H9 (cell line): ENCODE measurements at places on chromosomes 3 and 15. TPM values are rescaled to one million over a fixed set of nuclear protein-coding genes. Genes with fewer than 3 reads are reported as not detected.

GRCh38 chr3:38127611-38128302 is 9.2 kb downstream of the ACAA1 start:
- H3K4me3 ChIP-seq, result no peak overlapping the region
- no peak for DNase-seq
- H3K4me1 ChIP-seq, result no peaks in the 10 kb centered on the region
- H3K27ac ChIP-seq, result no peak overlapping the region

GRCh38 chr3:101979033-101979432 is 129.7 kb downstream of the NFKBIZ start:
- H3K36me3 ChIP-seq, result no peaks in the 10 kb centered on the region
- H3K4me3 ChIP-seq, result no peak overlapping the region
- DNase-seq, result no peak
- H3K4me1 ChIP-seq, result no peaks in the 10 kb centered on the region
- no peak overlapping the region for H3K27ac ChIP-seq

DNA sequence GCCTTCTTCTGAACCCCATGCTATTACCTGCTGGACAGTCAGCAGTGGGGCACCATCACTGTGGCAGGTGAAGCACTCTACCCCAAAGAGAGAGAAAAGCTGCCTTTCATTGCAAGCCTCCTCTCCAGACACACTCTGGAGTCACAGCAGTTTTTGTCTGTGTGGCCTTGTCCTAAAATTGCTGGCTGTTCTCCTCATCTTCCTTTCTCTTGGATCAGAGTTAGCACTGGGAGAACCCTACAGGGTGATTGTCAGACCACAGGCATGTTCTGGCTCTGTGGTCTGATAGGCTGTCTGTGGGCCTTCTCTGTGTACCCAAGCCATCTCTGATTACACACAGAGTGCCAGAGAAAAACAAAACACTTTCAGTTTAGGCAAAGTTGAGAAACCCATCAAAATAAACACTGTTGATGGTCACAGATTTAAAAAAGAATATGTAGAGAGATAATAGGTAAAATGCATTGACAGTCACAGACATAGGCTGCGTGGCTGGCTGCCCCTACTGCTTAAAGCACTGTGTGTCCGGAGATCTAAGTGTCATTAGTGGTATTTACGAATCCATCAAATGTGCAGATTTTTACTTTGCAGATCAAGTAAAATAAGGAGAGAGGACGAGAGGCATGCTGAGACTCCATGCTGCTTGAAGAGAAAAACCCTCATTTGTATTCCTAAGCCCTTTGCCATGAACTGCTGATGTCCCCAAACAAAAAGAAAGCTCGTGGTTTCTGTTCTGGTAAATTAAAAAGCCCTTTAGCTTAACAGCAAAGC is 689.9 kb downstream of the TUSC7 start:
- H3K27ac ChIP-seq, result peak overlapping the region; percentile 51
- H3K27me3 ChIP-seq, result no peaks in the 10 kb centered on the region; the same call in 1 of the 2 replicates
- no peaks in the 10 kb centered on the region for H3K36me3 ChIP-seq
- H3K4me1 ChIP-seq, result peaks cover 15% of the 10 kb centered on the region
- DNase-seq, result peak; percentile 48
- peak overlapping the region; percentile 67 for H3K4me3 ChIP-seq

DNA sequence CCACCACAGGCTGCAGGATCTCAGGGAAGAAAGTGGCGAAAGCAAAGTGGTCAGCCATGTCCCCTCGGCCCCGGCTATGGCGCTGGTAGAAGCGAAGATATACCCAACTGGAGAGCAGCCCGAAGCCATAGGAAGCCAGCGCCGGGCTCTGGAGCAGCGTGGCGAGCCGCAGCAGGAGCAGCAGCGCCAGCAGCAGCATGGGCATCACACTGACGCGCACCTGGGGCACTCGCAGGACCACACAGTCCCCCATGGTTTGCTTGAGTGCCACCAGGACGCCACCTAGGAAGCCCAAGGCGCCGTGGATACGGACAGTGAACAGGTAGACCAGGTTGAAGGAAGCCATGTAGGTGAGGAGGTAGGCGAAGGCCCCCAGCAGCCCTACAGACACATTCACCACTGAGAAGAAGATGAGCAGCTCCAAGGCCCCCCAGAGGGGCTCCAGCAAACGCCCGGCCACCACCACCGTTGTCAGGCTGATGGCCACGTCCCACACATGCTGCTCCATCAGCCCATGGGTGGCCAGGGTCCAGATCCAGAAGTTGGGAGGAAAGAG is 888 bp downstream of the TMEM115 start:
- peak overlapping the region; percentile 91 for H3K4me3 ChIP-seq
- no peaks in the 10 kb centered on the region for H3K27me3 ChIP-seq
- peaks cover 4% of the 10 kb centered on the region; the same call in 1 of the 2 replicates for H3K4me1 ChIP-seq
- no peak for DNase-seq

GRCh38 chr3:29370021-29370420 is 89.2 kb downstream of the RBMS3 start:
- H3K4me3 ChIP-seq, result no peak overlapping the region
- DNase-seq, result no peak
- no peak overlapping the region for H3K27ac ChIP-seq
- peaks cover 2% of the 10 kb centered on the region; the same call in 1 of the 2 replicates for H3K4me1 ChIP-seq
- H3K36me3 ChIP-seq, result no peaks in the 10 kb centered on the region

DAPK2 gene
- total RNA-seq, result 3.5 and 4.6 TPM in 2 replicates

DNA sequence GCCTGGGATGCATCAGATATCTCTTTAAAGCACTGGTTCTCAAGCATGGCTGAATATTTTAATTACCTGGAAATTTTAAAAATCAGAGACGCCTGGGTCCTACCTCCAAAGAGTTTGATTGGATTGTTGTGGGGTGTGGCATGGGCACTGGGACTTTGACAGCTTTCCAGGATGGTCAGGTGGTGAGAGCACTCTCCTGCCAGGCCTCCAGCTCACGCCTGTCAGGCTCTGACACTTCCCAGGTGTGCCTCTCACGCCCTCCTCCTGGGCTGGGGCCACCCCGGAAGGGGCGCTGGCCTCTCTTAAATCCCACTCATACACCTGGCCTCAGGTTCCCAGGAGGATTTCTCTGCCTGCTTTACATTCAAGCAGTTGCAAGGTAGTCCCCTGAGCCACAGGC is 48.5 kb downstream of the AMOTL2 start:
- no peaks in the 10 kb centered on the region for H3K27me3 ChIP-seq
- H3K27ac ChIP-seq, result no peak overlapping the region
- H3K4me3 ChIP-seq, result no peak overlapping the region
- peaks cover 17% of the 10 kb centered on the region; the same call in 1 of the 2 replicates for H3K4me1 ChIP-seq
- DNase-seq, result peak; percentile 27
- H3K36me3 ChIP-seq, result no peaks in the 10 kb centered on the region

BRK1 gene
- 119 and 121 TPM in 2 replicates for total RNA-seq

GRCh38 chr15:91970142-91970541 is 116.6 kb downstream of the SLCO3A1 start:
- H3K27ac ChIP-seq, result no peak overlapping the region
- H3K27me3 ChIP-seq, result no peaks in the 10 kb centered on the region
- DNase-seq, result no peak
- no peaks in the 10 kb centered on the region for H3K36me3 ChIP-seq
- H3K4me3 ChIP-seq, result no peak overlapping the region
- H3K4me1 ChIP-seq, result peaks cover 3% of the 10 kb centered on the region; the same call in 1 of the 2 replicates

FBXW12 gene
- total RNA-seq, result 0.59 and 0.74 TPM in 2 replicates

DNA sequence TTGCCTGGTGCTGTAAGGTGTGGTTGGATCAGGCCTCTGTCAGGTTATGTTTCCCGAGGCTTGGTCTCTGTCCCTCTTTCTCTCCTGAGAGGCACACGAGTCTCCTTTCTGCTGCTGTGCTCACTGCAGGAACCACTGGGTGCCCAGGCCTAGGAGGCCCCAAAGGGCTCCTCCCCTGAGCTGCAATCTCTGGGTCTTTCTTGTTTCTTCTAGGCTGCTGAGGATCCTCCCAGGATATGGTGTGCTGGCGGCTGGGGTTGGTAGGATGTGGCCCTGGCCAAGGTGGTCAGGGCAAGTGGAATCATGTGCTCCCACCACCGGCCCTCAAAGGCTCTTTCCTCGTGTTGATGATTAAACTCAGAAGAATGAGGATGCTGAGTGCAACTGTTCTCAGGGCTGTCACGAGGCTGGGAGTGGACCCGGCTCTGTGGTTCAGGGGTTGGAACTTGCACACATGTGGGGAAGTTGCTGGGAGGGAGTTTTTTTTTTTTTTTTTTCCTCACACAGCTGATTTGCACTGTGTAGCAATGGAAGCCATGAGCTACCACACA is 43.6 kb upstream of the CTSH start:
- H3K36me3 ChIP-seq, result no peaks in the 10 kb centered on the region; the same call in 2 of the 3 replicates
- DNase-seq, result no peak
- no peaks in the 10 kb centered on the region for H3K4me1 ChIP-seq
- H3K27me3 ChIP-seq, result no peaks in the 10 kb centered on the region

- peak overlapping the region; percentile 8; the same call in 1 of the 3 replicates for H3K4me3 ChIP-seq
- no peak for DNase-seq
- peaks cover 89% of the 10 kb centered on the region for H3K36me3 ChIP-seq
Observed at GRCh38 chr15:64687688-64688087, 87.7 kb downstream of the RBPMS2 start.

- peaks cover 2% of the 10 kb centered on the region; the same call in 1 of the 2 replicates for H3K4me1 ChIP-seq
- DNase-seq, result peak; percentile 71
- no peaks in the 10 kb centered on the region; the same call in 1 of the 2 replicates for H3K27me3 ChIP-seq
- peak overlapping the region; percentile 35 for H3K4me3 ChIP-seq
Observed at GRCh38 chr15:40081691-40082194, 26.9 kb downstream of the BMF start.

DNA sequence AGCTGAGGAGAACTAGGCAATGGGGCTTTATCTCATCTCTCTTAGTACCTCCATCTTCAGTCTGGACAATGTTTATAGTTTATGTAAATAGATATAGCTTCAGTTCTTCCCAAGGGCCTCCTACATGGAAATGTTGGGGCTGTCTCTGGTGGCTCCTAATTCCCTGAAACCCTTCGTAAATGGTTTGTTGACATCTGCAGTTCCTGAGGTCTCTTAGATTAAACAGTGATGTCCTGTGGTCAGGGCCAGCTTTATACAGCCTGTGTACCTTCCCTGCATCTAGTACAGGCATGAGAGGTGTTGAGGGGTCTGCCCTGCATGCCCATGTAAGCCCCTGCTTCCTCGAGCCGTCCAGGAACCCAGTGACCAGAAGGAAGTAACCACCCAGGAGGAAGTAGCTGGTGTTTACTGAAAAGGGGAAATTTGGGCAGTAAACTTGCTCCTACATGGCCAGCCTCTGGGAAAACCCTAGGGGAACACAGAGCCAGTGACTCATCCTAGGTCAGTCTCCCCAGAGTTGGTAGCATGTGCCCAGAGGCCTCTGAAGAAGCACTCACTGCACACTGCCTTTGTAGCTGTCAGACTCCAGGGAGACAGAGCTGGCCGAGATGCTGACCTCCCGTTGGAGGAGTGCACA is 4.7 kb upstream of the TBC1D2B start:
- DNase-seq, result no peak
- H3K36me3 ChIP-seq, result no peaks in the 10 kb centered on the region
- H3K4me1 ChIP-seq, result no peaks in the 10 kb centered on the region
- no peaks in the 10 kb centered on the region for H3K27me3 ChIP-seq
- no peak overlapping the region for H3K27ac ChIP-seq
- no peak overlapping the region for H3K4me3 ChIP-seq

DNA sequence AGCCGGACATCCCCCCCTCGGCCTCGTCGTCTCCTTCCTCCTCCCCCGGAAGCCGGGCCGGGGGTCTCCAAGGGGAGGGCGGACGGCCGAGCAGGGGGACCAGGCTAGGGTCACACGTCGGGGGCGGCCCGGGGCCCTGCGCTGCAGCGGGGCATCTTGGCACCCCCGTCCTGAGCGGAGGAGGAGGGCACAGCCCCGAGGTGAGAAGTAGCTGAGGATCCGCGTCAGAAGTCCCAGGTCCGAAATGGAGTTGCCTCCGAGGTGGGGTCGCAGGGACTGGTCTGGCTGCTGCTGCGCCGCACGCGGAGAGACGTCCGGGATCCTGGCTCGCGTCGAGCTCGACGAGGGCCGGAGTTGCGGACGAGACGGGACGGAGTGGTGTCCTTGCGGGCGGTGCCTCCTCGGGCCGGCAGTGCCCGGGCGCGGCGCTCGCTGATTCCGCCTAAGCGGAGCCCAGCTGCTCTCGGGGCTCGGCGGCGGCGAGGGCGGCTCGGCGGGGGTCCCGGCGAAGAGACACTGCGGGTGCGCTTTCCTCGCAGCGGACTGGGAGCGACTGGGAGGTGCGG is at the start of gene ADCY5:
Gene ADCY5 (minus strand): TSS at position 555 of the 566 bp plus-strand sequence. CDS start 545 bp downstream, at position 10.
- H3K4me3 ChIP-seq, result peak within 1 kb of the TSS; percentile 61
- no peaks in the 10 kb centered on the region for H3K4me1 ChIP-seq
- no peak within 1 kb of the TSS for H3K27ac ChIP-seq
- DNase-seq, result peak; percentile 59
- peaks cover 9% of the 10 kb centered on the region; the same call in 1 of the 2 replicates for H3K27me3 ChIP-seq

CFAP100 gene
- 0.26 and 0.44 TPM in 2 replicates for total RNA-seq

DNA sequence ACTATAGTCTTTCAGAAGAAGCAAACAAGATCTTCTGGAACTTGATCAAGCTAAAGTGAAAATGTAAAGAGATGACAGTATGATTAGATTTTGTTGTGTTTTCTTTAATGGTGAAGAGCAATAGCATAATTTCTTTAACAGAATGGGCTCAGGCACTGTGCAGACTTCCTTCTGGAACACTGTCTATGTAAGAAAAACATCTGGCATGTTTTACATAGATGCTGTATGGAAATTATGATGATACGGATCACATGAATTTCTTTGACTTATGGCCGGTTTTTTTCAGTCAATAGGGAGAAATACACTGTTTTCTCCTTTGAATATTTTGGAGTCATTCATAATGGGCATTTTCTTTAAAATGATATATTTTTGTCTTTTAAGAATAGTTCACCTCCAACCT is 42.6 kb downstream of the PHLDB2 start:
- H3K4me1 ChIP-seq, result no peaks in the 10 kb centered on the region
- H3K36me3 ChIP-seq, result peaks cover 17% of the 10 kb centered on the region
- H3K27ac ChIP-seq, result no peak overlapping the region
- DNase-seq, result no peak
- H3K27me3 ChIP-seq, result no peaks in the 10 kb centered on the region

DNA sequence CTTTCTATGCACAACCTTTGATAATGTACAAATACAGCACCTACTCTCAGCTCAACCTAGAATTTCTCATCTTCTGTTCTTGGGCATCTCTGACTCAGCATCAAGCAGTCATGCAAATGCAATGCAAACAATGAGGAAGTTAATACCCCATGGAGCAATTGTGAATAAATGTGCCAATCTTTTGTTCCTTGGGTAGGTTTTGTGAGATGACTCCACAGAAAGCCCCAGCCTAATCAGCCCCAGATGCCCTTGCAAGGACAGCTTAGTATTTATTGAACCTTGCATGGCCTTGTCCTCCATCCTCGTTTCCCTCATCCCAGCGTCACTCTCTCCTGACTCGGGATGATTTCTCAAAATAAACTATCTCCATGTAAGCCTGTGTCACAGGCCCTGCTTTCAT is 494.7 kb upstream of the NECTIN3 start:
- peak; percentile 74 for DNase-seq
- H3K27me3 ChIP-seq, result no peaks in the 10 kb centered on the region
- H3K4me1 ChIP-seq, result peaks cover 2% of the 10 kb centered on the region; the same call in 1 of the 2 replicates
- H3K27ac ChIP-seq, result peak overlapping the region; percentile 29
- H3K4me3 ChIP-seq, result no peak overlapping the region; the same call in 1 of the 2 replicates

GRM2 gene
- 1.5 and 1.9 TPM in 2 replicates for total RNA-seq

DNA sequence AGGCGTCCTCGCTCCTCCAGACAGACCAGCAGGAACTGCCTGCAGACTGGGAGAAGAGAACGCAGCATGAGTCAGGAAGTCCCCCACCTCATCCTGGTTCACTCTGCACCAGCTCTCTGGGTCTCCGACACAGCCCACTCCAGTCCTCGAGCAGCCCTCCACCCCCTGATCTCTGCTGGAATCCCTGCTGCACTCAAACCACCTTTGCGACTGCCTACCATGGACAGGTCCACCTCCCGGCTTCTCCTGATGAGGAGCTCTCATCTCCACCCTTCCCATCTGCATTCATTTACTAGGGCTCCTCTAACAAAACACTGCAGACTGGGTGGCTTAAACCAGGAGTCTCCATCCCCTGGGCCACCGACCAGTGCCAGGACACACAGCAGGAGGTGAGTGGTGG is 202.3 kb upstream of the IGF1R start:
- no peaks in the 10 kb centered on the region for H3K27me3 ChIP-seq
- 0 out of 2 replicates have a peak, but pooled peaks cover 2% of the 10 kb centered on the region for H3K36me3 ChIP-seq
- no peak overlapping the region for H3K27ac ChIP-seq
